ENCODE measurements at places on chromosomes 2 and 18. TPM values are rescaled to one million over a fixed set of nuclear protein-coding genes. Genes with fewer than 3 reads are reported as not detected.

Gene B3GNT7
- total RNA-seq, result under 0.01 TPM

Gene TBR1
- total RNA-seq, result not detected

Gene GALR1
- total RNA-seq, result not detected

Gene RBM43
- 8.8 TPM for total RNA-seq

Gene GRB14
- total RNA-seq, result 0.71 TPM

Gene POLR1A
- total RNA-seq, result 9.5 TPM

Gene KCNIP3
- 0.57 TPM for total RNA-seq

Gene ZNF892
- total RNA-seq, result 3.0 TPM

Gene VWC2L
- not detected for total RNA-seq

Gene FBLN7
- 0.57 TPM for total RNA-seq

Gene MALL
- 2.6 TPM for total RNA-seq
